ENCODE measurements at places on chromosomes 2 and 18.

- no peak for DNase-seq
Observed at GRCh38 chr2:37851828-37852584, 73.1 kb upstream of the RMDN2 start.

DNA sequence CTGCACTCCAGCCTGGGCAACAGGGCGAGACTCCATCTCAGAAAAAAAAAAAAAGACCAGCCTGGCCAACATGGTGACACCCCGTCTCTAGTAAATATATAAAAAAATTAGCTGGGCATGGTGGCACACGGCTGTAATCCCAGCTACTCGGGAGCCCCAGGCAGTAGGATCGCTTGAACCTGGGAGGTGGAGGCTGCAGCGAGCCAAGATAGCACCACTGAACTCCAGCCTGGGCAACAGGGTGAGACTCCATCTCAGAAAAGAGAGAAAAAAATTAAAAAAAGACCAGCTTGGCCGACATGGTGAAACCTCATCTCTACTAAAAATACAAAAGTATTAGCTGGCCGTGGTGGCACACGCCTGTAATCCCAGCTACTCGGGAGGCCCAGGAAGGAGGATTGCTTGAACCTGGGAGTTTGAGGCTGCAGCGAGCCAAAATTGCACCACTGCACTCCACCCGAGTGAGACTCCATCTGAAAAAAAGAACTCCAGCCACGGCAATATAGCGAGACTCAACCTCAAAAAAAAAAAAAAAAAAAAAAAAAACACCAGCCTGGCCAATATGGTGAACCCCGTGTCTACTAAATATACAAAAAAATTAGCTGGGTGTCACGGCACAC lies 346.1 kb upstream of the PLGLB2 start:
- DNase-seq, result no peak

DNA sequence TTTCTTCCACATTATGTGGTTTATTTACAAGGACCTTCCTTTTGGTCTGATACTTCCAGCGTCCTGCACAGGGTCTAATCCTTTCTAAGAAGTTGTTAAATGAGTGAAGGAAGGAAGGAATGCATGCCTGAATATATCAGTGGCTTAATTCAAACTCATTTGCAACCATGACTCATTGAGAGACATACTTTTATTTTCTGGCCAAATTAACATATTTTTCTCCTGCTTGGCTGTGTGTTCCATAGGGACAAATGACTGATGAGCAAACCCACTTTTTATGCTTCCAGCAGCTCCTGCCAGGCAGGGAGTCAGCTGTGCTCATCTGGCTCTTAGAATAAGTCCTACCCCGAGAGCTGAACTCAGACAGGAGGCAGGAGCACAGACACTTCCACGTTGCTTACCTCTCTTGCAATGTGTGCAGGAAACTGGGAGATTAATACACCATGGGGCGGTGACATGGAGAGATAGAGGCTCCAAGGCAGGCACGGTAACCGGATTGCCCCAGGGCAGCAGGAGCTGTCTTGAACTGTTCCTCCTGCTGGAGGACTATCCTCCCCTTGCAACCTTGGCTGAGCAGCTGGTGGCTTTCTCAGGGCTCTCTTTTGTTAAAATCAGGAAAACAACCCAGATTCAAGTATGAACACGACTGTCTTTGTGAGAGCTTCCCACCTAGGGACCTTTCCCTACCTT lies 667.5 kb upstream of the HS6ST1 start:
- no peak for DNase-seq

DNA sequence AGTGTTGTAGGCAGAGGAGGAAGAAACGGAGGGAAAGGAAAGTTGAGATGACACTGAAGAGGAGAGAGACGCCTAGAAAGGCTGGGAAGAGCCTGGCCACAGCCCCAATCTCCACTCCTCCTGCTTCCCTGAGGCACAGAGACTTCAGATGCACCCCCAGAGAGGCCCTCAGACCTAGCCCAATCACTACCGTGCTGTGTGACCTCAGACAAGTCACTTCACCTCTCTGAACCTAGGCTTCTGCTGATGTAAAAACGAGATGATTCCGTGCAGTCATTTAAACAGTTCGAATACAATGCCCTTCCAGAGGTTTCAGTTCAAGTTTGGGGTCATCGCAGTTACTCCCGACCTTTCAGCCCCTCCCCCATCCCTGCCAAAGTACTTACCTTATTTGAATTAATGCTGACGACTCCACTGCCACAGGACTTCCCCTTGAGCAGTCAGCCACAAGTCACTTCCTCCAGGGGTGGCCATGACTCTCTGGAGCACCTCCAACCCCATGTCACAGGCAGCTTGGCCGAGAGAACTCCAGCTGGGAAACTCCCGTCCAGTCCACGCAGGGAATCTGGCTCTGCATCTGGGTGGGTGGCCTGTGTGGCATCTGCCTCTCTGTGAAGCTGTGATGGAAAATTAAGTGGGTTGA lies 105.2 kb upstream of the ID2 start:
- DNase-seq, result no peak

GRCh38 chr2:46481198-46482193 lies 2.1 kb downstream of the TMEM247 start:
- no peak for DNase-seq

DNA sequence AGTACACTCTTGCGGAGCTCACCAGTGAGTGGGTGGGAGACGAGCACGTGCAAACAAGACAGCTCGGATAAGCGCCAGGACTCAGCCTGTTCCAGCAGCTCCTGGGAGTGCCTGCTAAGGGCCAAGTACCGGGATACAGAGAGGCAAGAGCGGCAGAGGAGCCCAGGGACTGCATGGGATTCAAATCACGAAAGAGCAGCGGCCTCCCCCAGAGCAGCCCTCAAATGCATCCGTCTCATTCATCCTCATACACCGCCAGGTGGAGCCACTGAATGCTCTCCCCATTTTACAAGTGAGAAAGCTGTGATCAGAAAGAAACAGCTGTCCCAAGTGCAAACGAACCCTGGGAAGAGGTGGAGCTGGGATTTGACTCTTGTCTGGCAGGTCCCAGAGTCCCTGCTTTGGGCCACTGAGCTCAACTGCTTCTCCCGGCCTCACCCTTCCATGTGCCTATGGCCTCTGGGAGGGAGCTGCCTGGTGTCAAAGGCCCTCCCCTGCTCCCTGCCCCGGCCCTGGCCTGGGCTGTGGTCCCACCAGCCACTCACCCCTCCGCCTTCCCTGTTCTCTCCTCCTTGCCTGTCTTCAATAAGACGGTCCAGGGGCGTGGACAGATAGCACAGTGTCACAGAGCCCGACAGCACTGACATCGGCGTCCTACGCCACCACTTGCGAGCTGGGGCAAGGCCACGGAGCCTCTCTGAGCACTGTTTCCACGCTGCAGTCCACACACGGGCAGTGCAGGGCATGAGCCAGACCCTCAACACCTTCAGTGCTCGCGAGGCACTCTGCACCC lies 72.8 kb upstream of the TAF1B start:
- DNase-seq, result peak; percentile 64

- DNase-seq, result no peak
Observed at GRCh38 chr2:32882816-32883810, 63.6 kb upstream of the LTBP1 start.

GRCh38 chr2:12155303-12156051 lies 409.0 kb downstream of the LPIN1 start:
- DNase-seq, result no peak

GRCh38 chr2:71546275-71546638 lies 92.9 kb downstream of the DYSF start:
- no peak for DNase-seq

DNA sequence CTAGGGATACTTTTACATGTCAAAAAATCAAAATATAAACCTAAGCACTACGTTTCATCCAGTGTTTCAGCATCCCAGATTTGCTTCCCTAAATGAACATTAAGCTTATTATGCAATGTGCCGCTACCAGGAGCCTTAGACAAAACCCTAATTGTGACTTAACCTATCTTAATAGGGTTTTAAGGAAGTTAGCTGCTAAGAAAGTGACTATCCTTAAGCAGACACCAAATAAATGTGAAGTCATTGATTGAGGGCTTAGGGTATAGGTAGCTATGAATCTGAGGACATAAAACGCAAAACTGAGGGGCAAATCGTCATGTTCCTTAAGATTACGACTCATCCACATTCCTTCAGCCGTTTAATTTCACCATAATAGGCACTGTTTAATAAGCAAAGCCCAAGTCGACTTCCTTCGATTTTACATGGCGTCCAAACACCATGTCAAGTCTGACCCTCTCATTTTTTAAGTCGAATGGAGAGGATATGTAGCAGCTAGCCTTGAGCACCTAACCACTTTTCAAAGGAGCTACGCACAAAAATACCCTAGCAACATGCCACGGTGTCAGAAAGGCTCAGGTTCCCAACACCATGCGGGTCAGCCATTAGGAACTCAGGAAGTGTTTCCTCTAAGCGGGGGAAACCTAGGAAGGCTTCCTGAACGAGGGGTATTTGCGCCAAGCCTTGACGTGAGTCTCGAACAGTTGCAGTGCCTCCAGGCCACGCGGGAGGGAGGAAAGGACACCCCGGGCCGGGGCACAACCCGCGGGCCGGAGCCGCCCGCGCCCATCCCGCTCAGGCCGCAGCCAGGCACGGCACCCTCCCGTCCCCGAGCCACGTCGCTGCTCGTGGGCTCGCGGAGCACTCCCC lies 1.0 kb downstream of the HDLBP start:
- no peak for DNase-seq

GRCh38 chr2:32452338-32453064 lies 95.7 kb downstream of the BIRC6 start:
- no peak for DNase-seq

DNA sequence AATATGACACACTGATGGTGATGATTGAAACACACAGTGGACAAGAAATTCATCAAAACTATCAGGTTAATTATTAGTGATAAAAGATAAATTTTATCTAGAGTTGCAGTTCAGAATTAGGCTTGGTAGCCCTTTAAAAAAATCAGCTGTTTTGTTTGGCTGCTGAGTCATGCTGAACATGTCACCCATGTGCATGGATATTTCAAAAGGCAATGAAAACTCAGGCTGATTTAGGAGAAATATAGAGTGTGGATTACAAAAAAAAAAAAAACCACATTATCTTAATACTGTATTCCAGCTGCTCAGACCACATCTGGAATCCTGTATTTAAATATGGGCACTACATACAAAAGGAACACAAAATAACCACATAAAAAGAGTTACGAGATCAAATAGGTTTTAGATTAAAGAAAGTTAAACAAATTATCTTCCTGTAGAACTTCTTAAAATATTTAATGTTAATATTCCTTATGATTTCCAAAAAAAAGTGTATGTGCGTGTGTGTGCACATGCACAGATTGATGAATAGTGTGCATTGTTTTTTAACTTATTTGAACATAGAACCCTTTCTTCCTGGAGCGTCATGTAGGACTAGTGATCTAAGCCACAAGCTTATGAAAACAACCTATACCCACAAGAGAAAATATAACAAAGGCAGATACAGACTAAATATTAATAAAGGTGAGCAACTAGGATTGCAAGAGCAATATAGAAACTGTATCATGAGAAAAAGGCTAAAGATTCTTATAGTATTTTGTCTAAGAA lies 186.2 kb downstream of the STK39 start:
- no peak for DNase-seq

DNA sequence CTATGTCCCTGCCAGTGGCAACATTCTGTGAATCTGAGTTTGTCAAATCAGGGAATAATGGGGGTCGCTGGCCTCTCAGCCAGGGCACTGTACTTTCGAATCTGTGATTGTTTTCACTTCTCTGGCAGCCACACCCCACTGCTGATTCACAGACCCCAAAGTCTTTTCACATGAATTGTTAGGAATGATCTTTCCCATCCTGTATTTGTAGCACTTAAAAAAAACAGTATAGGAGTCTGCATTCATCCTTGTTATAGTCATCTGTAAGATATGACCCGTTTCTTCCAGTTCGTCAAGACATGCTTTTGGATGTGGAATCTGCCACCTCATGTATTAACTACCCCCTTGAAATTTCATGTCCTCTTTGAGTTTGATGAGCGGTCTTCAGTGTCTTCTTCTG lies 928 bp downstream of the NAGK start:
- DNase-seq, result no peak

DNA sequence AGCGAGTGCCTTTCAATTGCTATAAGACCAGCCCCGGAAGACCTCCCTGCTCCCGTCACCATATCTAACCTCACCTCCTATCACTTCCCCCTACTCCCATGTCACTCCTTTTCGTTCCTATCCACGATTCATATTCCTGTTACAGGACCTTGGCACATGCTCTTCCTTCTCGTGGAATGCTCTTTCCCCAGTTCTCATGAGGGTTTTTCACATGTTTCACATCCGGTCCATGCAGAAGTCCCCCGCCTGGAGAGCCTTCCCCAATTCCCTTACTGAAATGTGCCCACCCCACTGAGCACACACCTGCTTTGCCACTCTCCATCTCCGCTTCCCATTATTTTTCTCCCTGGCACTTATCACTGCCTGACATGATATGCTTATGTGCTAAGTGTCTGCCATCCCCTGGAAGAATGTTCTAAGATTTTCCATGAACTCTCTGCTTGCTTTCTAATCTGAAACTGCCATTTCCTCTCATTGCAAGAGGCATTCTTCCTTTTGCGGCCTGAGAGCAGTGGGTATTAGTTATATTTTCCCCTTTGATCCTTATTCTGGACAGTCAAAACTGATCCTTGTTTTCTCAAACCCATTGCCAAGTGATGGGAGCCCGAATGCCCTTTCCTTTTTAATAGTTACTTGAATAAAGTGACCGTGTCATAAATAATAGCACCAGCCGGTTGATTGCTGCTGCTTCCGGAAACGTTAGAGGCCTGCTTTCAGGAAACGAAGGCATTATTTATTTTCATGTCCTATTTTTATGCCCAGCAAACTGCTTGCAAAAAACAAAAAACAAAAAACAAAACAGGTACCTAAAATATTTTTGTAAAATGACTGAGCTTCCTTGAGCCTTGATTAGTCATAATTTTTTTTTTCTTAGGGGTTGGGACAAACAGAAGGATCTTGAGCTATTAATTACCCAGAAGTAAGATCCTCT lies 127.9 kb downstream of the ZNF532 start:
- DNase-seq, result no peak

- no peak for DNase-seq
Observed at GRCh38 chr18:57214976-57215375, 68.1 kb downstream of the BOD1L2 start.

DNA sequence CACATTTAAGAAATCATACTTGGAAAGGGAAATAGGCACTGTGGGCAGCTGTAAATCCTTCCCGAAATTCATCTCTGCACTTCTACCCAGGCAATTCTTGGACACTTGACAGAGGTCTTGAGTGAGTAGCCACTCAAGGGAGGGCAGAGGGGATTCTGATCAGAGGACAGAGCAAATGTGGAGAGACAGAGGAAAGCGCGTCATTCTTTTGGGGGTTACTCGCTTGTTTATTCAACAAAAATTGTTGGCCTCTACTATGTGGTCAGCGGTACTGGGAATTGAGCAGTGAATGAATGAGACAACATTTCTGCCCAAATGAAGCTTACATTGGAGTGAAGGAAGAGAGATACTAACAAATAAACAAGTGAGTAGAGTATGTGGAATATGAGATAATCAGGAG lies 41.4 kb upstream of the YES1 start:
- DNase-seq, result no peak

DNA sequence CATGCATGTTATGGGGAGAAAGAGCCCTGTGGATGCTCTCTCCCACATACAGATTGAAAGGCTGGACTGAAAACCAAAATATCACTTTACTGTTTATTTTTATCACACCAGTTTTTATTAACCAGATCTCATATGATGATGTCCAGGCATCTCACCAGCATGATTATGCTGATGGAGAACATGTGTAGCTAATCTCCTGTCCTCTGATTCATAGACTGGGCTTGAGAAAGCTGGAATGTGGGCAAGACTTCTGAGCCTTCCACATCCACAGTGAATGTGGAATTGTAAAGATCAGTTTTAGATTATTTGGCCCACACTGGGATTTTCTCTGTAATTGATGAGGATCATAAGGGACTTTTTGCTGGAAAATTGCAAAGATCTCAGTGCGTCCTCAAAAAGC lies 137.9 kb downstream of the ICOS start:
- no peak for DNase-seq

All from cerebellar nuclear complex (tissue), 1 donor.